ENCODE measurements at places on chromosomes 12 and 14.

DNA sequence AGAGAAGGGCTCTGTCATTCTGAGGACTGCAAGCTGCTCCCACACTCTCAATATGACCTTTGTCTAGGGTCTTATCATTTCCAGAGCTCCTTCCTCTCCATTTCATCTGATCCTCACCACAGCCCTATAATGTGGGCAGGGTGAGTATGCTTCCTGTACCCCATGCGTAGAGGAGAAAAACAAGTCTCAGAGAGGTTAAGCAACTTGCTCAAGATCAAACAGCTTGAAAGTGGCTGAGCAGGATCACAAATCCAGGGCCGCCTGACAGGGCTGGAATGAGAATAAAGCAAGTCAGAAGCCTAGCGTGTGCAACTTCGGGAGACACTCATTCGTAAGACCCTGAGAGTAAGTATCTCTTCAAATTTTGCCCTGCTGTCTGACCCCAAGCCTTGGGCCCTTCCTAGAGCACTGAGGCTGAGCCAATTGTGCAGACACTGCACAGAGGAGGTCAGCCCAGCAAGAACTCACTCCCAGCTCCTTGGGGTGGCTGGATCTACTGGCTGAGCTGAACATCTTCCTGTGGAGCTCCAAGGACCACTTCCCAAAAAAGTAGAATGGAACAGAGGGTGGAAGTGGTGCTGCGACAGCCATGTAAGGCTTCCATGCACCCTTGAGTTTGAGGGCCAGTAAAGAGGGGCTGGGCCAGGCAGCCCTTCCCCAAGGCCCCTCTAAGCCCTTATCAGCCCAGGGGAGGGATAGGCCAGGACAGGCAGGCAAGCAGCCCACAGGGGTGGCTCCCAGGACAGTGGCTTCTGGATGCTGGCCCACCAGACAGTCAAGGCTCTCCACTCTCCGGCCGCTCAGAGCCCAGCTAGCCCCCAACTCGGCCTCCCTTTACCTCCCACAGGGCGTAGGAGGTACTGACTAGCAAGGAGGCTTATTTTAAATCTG is 10.5 kb downstream of the ZFP36L1 start:
- no peak for DNase-seq

DNA sequence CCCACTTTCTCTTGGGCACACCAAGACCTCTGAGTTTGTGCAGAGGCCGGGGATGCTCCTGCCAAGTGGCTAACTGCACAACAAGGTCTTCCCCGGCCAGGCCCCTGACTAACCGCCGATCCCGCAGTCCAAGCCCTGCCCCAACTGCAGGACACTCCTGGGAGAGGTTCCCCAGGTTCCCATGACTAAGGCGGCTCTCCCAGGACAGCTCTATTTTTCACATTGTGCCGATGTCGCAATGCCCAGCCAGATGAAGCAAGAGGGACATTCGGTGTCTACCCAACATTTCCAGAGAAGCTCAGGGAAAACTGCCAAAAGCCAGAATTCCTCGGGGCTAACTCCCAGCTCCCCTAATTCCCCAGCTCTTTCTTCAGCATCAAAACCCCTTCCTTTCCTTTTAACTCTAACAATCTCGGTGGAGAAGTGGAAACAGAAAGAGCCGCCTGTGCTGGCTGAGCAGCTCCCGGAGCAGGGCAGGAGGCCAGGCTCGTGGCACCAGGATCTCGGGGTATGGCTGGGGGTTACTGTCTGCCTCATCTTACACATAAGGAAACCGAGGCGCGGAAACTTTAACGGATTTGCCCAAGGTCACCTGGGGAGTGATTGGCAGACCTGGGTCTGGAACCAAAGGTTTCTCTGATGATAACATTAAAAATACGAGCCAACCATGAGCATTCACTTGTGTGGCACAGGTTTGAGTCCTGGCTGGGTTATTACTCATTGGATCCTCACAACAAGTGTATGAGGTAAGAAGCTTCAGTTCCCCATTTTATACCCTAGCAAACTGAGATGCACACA is 318.2 kb downstream of the BCL11B start:
- no peak for DNase-seq

- DNase-seq, result no peak
Measured at GRCh38 chr12:11813438-11813813, 164.0 kb downstream of the ETV6 start.

- DNase-seq, result no peak
Measured at GRCh38 chr14:97641827-97642226, 844.6 kb downstream of the VRK1 start.

DNA sequence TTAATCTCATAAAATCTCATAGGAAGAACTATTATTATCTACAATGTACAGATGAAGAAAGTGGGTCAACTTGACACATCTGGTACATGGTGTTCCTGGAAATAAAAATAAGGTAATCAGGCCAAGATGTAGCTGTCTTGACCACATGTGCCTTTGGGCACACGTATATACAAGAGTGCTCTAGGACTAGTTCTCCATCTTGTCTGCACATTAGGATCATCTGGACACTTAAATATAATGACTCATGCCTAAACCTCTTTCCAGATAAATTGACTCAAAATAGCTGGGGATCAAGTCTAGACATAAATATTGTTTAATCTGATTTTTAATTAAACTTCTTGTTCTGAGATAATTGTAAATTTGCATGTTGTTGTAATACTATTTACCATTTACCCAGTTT is 182.6 kb downstream of the CNTN1 start:
- no peak for DNase-seq

- DNase-seq, result no peak
Measured at GRCh38 chr12:32901553-32901952, 5.0 kb upstream of the PKP2 start.

DNA sequence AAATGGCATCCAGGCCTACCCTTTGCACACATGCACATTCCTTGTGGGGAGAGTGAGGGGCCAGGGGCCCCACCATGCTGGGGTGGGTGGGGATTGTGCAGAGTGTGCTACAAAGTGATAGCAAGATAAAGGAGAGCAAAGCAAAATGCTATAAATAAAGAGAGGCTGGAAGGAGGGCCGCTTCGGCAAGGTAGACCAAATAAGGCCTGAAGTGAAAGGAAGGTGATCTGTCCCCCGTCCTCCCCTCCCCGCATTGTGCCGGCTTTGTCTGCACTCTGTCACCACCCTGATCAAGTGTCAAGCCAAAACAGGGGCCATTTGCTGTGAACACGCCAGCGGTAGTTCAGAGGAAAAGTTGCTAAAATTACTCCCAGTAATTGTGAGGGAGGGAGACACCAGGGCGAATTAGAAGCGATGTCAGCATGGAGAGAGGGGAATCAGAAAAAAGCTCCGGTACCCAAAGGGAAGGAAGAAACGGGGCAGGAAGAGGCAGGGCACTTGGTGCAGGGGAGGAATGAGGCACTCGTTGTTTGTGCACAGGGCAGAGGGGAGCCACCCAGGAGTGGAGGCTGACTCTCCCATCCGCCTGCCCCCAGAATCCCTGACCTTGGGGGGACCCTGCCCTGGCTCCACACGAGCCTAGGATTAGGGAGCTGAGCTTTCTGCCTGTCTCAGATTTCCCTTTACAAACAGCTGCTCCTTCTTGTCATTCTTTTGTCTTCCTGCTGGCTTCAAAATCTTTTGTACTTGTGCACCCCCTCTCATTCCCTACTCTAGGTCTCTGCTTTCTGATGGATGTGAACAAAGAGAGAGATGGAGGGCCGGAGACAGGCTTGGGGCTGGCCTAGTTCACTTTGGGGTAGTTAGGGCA is 2.9 kb upstream of the MYH7 start:
- DNase-seq, result no peak

All from dorsolateral prefrontal cortex (tissue), 122 donors.